HT1080 (cell line): ENCODE measurements at places on chromosomes 1 and 21.

DNA sequence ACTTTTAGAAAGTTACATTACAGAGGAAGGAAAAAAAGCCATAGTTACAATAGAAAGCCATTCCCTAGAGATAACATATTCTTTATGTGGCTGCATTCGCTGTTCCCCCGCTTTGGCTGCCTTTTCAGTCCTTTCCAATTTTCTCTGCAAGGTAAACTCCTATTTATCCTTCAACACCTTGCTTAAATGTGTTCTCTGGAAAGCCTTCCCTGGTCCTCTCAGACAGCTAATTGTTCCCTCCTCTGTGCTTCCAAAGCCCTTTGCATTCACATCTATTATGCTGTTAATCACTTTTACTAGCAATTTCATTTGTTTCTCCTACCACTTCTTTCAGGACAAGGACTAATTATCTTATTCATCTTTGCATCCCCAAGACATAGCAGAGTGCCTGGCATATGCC lies 1.6 kb downstream of the PHC2 start:
- no peak for DNase-seq

GRCh38 chr21:42847726-42848125 lies 31.6 kb downstream of the WDR4 start:
- DNase-seq, result no peak

DNA sequence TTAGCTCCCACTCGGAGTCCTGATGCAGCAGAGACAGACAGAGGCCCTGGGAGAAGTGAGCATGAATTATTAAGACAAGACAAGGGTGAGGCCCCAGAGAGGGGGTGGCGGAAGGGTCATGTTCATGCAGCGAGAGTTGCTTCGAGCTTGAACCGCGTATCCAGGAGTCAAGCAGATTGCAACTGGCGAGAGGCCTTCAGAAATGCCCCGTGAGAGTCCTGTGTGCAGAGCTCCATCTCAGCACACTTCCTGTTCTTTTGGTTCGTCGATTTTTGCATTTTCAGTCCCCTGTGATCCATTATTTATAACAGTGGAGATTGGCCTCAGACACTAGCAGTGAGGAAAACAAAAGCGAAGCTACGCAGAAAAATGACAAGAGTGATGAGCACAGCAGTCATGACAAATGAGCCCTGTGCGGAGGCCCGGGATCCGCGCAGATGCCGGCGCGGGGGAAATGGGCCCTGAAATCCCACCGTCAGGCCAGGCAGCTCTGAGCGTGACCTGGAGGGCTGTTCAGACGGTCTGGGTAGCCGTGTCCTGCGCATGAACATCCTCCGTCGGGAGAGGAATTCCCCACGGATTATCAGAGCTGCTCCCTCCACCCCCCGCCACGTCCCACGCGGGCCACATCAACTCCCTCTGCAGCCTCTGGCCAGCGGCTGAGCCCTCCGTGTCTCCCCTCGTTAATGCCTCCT lies 15.0 kb downstream of the PDE9A start:
- DNase-seq, result no peak

DNA sequence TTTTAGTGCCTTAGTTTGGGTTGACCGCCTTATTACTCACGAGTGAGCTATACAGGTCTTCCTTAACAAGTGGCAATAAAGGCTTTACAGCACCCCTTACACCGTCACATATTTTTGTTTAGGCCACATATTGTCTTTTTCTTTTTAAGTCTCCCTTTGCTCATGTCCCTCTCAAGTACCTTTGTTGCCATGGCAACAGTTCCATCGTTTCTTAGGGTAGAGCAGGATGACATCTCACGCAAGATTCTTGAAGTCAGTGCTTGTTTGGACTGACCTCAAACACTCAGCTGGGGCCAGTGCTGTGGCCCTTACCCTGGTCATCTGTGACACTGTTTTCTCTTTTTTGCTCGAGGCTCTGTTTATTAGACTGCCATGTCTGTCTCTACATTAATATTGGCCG lies 69.8 kb downstream of the PBX1 start:
- DNase-seq, result no peak

GRCh38 chr21:28118570-28118969 lies 874.1 kb downstream of the LTN1 start:
- no peak for DNase-seq

DNA sequence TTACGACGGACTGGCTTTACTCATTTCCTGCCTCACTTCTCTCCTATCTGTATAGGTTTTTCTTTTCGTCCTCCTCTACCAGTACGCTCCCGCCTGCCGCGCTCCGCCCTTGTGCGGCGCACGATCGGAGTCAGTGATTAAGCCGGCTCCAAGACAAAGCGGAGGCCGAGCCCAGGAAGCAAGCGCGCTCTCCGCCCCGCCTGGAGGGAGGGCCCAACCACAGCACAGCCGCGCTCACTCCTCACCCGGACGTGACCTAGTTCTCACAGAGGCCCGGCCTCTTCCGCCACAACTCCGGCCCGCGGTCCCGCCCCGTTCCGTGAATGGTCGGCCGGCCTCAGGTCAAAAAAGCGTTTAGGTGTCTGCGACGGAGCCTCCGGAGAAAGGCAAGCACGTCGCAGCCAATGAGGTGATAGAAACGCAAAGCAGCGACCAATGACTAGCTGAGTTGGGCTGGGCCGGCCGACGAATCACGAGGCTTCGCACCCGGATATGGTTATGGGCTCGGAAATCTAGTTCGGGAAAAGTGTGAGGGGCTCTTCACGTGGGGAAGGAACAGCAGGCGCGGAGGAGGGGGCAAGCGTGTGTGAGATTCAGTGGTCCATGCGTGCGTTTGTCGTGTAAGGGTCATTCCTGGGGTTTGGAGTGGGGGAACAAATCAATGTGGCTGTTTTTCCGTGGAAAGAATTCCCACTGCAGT lies at the start of gene METTL13:
TSS of gene METTL13 (plus strand) at position 485 of the 700 bp plus-strand sequence. CDS start 308 bp downstream, outside the sequence.
- peak; percentile 100 for DNase-seq
